ENCODE measurements at places on chromosomes 7 and 10.

GRCh38 chr10:58299580-58299979 is 30.6 kb downstream of the CISD1 start:
- DNase-seq, result peak; percentile 24

GRCh38 chr7:159154243-159154642 is 9.6 kb upstream of the VIPR2 start:
- no peak for DNase-seq

- no peak for DNase-seq
Measured at GRCh38 chr10:32095116-32095733, 39.0 kb upstream of the KIF5B start.

- no peak for DNase-seq
Measured at GRCh38 chr7:462173-463103, 57.2 kb downstream of the PDGFA start.

DNA sequence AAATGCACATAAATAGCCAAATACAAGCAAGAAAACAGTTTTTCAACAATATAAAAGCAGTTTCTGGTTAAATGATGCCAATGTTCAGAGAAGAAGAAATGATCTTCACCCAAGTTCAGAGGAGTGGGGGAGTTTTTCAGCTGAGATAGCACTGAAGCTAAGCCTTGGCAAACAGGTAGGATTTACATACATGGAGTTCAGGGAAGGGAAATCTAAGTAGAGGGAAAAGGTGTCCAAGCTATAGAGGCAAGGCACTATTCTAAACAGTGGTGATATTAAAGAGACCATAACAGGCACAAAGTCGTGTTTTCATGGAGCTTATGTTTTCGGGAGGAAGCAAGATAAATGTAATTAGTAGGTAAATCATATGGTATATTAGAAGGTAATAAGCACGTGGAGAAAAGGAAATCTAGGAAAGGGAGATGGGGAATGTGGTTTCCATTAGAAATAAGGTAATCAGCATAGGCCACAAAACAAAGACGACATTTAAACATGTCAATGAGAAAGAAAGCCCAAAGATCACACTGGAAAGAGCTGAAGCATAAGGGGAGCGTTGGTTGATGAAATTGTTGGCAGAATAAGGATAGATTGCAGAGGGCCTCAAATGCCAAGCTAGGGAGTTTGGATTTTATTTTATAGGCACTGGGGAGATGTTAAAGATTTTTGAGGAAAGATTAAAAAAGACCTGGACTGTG is 704.3 kb downstream of the MAGI2 start:
- no peak for DNase-seq

DNA sequence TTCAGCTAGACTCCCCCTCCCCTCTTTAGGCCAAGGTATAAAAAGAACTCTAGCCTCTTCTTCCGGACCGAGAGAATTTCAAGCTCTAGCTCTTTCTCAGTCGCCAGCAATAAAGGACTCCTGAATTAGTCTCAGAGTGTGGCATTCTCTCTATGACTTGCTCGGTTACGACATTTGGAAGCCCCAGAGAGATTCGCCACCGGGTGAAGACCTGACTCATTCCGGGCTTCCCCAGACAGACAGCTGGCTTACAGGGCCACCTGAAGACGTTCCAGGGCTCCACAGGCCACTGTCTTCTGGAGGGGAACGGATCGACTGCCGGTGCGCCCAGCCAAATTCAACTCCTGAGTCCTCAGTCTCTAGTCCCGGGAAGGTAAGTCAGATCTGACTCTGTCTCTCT is at the start of gene AKR1B15:
AKR1B15 (plus strand) TSS at position 234 of the 400 bp plus-strand sequence. CDS start 15,510 bp downstream, outside the sequence.
- DNase-seq, result no peak

GRCh38 chr7:277228-277627 is 12.7 kb upstream of the FOXL3 start:
- no peak for DNase-seq

GRCh38 chr10:1454428-1454827 is 282.9 kb downstream of the ADARB2 start:
- peak; percentile 46 for DNase-seq

- no peak for DNase-seq
Measured at GRCh38 chr10:86950349-86950748, 7.1 kb downstream of the MMRN2 start.
